Forelimb muscle (tissue), 1 donor: ENCODE measurements at places on chromosomes 7 and 10. TPM values are rescaled to one million over a fixed set of nuclear protein-coding genes. Genes with fewer than 3 reads are reported as not detected.

DNA sequence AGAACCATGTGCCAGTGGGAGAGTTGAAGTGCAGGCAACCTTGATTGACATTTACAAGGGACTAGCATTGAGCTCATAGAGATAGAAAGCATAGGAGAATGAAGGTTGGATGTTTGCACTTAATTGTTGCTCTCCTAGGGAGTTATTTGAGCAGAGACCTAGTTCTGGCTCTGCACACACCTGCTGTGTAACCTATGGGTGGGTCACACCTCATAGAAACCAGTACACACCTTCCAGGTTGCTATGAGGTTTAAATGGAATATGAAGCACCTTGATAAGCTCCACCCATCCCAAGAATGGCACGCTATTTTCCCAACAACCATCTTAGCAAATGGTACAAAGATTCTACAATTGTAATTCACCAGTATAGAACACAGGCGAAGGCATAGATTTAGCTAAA is 86.2 kb upstream of the AOAH start:
- no peak for DNase-seq

GRCh38 chr7:69753981-69754380 is 155.7 kb downstream of the AUTS2 start:
- DNase-seq, result no peak

DNA sequence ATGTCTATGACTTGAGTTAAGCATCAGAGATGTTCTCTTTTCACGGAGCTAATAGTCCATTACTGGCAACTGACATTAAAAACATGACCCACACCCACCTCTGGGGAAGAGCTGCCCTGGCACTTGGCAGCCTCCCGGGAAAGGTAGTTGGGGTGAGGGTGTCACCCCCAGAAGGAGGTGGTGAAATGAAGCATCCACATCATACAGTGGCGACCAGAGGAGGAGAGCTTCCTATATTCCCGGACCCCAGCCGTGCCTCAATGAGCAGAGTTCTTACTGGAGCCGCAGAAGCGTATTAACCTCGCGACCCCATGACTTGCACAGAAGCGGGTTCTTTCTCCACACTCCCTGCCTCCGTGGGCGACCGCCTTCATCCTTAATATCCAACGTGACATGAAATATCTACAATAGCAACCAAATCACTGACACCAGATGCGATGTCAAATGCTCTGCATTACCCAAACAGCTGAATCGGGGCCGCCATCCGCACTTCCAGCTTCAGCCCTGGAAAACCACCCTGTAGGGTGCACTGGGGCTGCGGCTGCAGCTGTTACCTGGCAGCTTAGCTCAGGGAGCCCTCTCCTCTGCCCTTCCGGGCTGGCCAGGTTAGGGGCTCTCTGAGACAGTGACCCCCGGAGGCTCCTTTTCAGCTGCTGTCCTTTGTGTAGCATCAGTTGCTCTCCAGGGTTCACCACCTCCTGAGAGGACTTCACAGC is 103.1 kb upstream of the PARD3 start:
- no peak for DNase-seq

DNA sequence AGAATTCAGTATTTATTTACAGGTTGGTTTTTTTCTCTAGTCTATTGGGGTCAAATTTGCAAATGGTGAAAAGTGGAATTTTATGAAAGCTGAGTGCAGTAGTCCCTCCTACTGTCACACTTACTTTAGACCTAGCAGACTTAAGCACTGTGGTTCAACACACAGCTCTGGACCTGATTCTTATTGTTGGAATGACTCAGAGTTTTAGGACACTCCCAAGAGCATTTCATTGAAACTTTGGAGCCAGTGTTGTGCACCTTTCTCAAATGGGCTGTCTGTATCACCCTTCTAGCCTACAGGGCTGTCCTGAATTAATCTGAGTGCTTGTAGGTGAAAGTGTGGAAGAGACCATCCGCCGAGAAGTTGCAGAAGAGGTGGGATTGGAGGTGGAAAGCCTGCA is 16.1 kb downstream of the NUDT13 start:
- DNase-seq, result no peak

DNA sequence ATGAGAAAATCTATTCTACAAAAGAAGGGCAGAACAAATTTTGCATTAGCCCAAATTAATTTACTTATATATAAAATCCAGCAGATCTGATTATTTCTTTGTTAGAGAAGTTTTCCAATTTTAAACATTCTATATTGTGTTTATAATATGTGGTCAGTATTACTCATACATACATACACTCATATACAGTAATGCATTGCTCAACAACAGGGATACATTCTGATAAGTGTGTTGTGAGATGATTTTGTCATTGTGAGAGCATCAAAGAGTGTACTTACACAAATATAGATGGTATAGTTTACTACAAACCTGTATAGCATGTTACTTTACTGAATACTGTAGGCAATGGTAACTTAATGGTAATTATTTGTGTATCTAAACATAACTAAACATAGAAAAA is 239.6 kb upstream of the ETV1 start:
- no peak for DNase-seq

DNA sequence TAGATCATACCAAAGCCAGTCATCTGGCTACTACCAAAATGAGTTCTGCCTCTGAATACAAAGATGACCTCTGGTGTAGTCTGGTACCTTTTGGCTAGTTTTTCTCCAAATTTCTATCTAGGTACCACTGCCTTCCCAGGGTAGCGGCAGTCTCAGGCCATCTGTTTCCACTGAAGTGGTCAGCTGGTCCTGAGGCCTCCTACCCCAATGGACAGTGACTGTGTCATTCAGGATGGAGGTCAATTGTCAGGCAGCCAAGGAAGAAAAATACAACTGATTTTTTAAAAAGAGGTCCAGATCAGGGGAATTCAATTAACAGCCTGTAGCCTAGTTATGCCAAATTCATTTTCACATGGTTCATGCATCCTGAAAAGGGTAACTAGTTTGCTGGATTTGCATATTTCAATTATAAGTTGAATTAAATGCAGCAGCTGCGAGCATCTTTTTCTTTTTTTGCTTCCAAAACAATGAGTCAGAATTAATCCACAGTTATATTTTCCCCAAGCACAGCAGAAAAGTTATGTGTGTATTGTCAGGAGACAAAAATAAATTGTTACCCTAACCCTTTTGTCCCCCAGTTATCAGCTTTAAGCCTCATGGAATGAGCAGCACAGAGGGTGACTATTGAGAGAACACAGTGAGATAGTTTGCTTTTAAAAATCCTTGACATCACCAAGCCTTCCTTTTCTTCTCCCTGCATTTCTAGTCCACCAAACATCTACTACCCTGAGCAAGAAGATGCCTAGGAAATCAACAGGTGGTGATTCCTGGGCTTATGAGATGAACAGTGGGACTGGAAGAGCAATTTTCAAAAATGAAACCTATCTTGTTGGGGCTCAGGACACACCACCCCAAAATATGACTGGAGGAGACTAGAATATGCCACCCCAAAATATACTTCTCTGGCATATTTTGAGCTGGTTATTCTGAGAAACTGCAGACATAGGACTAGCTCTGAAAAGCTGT is 27.7 kb downstream of the BCCIP start:
- DNase-seq, result no peak

DNA sequence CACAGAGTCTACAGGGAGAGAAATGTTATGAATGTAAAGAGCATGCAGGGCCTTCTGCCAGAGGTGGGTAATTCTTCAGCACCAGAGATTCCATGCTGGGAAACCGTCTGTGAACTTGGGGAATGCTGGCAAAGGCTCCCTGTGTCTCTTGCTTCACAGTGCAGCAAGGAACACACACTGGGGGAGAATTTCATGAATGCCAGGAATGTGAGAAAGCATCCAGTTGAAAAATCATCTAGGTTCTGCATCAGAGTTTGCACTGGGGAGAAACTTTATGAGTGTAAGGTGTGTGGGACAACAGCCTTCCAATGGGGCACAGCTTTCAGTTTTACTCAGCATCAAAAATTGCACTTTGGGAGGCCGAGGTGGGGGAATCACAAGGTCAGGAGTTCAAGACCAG is 224.3 kb upstream of the IGFBP3 start:
- no peak for DNase-seq

- no peak for DNase-seq
Observed at GRCh38 chr7:70353330-70353945, 755.2 kb downstream of the AUTS2 start.

GRCh38 chr7:90624225-90624911 is 28.2 kb downstream of the CDK14 start:
- DNase-seq, result no peak

- peak; percentile 60 for DNase-seq
Observed at GRCh38 chr10:24360282-24361127, 151.6 kb downstream of the KIAA1217 start.

GRCh38 chr10:5400468-5401240 is 4.0 kb downstream of the TUBAL3 start:
- no peak for DNase-seq

GRCh38 chr10:112394475-112394875 is 20.6 kb downstream of the ACSL5 start:
- no peak for DNase-seq

DNA sequence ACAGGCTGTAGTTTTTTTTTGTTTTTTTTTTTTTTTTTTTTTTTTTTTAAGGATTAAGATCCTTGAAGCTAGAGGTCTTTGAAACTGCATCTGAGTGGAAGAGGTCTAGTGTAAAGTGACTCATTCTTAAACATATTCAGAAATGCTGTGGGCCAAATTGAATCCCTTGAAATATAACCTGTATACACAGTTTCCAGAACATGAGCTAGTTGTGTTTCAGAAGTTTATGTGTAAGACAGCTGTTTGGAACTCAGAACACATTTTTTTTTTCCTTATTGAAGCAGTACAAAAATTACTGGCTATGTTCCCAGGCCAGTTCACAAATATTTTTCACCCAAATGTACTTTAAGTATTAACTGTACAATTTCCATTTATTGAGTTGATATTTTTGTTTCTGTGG is 67.9 kb downstream of the PPP1R9A start:
- peak; percentile 93 for DNase-seq

GRCh38 chr10:84214046-84214572 is 11.2 kb downstream of the LRIT2 start:
- DNase-seq, result no peak

- DNase-seq, result no peak
Observed at GRCh38 chr7:3657206-3657605, 356.2 kb downstream of the SDK1 start.

GRCh38 chr10:43647576-43647975 is 1.1 kb downstream of the ZNF32 start:
- DNase-seq, result no peak

DNA sequence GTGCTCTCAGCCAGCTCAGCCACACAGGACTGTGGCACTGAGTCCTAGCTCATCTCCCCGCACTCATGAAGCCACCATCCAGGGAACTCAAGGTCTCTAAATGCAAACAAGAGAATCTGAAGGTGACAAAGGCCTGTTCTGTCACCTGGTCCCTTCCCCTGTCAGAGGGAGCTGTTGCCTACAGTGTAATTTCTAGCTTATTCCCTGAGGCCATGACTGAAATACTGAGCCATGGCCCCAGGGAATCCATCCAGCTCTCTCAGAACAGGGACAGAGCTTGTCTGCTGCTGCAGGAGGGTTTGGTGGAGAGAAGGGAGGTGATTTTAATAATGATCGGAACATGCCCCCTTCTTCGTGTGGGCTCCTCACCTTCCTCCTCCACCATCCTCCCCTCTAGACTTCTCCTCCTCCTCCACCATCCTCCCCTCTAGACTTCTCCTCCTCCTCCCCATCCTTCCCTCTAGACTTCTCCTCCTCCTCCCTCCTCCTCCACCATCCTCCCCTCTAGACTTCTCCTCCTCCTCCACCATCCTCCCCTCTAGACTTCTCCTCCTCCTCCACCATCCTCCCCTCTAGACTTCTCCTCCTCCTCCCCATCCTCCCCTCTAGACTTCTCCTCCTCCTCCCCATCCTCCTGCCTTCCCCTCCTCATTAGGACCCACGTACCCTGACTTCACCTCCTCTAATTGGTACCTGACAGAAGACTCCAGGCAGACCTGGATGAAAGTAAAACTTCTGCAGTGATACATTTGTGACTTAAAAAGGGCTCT is 338.0 kb upstream of the MKI67 start:
- no peak for DNase-seq

GRCh38 chr10:17029581-17030271 is 99.9 kb downstream of the CUBN start:
- no peak for DNase-seq

GRCh38 chr7:149638566-149639320 is 134.6 kb downstream of the ZNF467 start:
- no peak for DNase-seq

- DNase-seq, result no peak
Observed at GRCh38 chr7:143356414-143357050, 6.0 kb downstream of the FAM131B start.

- DNase-seq, result no peak
Observed at GRCh38 chr7:1942941-1943289, 272.8 kb downstream of the ELFN1 start.

GRCh38 chr10:117554241-117554814 is 11.8 kb downstream of the EMX2 start:
- no peak for DNase-seq

Gene EPHB6
- polyA plus RNA-seq, result 4.2 TPM

Gene VOPP1
- polyA plus RNA-seq, result 24.6 TPM

Gene MORN4
- 4.2 TPM for polyA plus RNA-seq
